ENCODE measurements at places on chromosomes 4 and X.

- no peak for DNase-seq
Observed at GRCh38 chr4:39037941-39038340, 5.7 kb upstream of the TMEM156 start.

DNA sequence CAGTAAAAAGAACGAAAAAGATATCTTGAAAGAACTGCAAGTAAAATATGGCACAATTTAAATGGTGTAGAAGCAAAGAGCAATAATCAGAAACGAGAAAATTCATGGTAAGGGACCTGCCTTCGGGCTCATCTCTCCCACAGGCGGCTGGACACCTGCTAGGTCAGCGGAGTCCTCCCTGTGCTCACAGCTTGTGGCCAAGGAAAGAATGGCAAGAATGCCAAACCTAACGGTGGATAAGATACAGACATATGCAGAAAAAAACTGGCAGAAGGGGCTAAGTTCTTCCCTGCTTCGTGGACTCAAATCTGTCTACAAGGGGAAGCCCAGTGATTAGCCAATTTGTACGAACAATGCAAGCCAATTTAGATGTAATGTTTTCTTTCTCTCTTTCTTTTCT, 152.1 kb upstream of the VCX start:
- no peak for DNase-seq

DNA sequence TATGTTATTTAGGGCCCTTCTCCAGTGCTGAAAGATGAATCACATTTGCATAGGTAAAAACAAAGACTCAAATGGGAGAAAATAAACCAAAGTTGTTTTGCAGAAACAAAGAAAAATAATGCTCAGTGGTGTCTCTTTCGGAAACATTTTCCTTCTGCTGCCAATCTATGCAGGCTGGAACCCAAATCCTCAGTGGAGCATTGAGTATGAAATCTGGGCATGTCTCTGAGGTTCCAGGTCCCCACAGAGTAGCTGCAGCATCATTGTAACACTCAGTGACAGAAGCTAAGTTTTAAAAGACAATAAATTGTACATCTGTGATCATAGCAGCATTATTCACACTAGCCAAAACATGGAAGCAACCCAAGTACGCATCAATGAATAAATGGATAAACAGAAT, 303.6 kb downstream of the FBXW7 start:
- DNase-seq, result no peak

DNA sequence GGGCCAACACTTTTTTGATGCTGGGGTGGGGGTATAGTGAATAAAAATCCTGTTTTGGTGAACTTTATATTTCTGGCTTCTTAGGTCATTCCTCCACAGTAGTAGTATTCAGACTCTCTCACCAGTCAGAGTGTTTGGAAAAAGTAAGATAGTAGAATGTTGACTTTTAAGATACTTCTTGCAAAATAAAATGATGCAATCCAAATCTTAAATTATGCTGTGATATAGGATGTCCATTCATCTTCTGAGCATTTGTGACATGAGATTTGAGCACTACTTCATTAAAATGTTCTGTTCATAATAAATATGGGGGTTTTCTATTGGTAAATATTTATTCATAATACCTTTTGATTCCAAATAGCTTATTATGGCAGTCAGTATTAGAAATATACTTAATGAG, 70.1 kb downstream of the BMP2K start:
- no peak for DNase-seq

GRCh38 chr4:125267630-125268029, 47.1 kb upstream of the FAT4 start:
- DNase-seq, result no peak

DNA sequence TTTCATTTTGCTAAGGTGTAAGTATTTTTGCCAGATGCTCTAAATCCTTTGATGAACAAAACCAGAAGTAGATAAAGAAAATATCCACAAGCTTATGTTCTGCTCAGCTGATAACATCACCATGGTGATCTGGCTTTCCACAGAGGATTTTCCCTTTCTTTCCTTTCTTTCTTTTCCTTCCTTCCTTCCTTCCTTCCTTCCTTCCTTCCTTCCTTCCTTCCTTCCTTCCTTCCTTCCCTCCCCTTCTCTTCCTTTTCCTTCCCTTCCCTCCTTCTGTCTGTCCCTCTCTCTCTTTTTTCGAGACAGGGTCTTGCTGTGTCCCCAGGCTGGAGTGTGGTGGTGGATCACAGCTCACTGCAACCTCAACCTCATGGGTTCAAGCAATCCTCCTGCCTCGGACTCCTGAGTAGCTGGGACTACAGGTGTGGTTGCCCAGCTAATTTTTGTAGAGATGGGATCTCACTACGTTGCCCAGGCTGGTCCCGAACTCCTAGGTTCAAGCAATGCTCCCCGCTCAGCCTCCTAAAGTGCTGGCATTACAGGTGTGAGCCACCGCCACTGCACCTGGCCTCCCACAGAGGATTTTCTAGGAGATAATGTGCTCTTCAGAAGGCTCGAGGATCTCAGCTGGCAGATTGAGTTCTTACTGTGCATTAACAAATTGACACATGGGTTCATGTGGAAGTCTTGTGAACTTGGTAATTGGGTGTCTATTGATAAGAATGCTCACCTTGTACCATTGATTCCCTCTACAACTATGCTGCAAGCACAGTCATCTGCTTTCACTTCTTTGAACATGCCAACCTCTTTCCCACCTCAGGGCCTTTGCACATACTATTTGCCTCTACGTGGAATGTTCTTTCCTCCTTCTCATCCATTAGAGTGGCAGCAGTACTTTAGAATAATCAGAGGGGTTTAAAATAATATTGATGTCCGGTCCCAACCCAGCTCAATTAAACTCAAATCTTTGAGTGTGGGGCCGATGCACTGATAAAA, 1.4 kb upstream of the RHOH start:
- no peak for DNase-seq

- no peak for DNase-seq
Observed at GRCh38 chr4:82433791-82434190, 3.4 kb downstream of the ENOPH1 start.

DNA sequence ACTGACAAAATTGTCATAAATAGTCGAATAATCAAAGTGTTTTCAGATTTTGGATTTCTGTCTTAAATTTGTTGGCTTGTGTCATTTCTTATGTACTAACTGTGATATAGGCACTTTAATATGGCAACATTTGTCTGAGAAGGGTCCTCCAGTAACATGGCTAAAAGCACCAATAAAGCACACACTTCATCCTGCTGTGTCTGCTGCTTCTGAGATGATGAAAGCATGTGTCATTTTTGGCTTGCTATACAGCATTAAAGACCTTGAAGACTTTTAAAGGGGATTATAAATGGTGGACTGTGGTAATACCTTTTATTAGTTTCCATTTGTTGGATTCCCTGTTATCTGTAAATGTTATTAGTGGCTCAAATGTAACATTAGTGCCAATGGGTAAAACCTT, 551.8 kb upstream of the GRID2 start:
- no peak for DNase-seq

DNA sequence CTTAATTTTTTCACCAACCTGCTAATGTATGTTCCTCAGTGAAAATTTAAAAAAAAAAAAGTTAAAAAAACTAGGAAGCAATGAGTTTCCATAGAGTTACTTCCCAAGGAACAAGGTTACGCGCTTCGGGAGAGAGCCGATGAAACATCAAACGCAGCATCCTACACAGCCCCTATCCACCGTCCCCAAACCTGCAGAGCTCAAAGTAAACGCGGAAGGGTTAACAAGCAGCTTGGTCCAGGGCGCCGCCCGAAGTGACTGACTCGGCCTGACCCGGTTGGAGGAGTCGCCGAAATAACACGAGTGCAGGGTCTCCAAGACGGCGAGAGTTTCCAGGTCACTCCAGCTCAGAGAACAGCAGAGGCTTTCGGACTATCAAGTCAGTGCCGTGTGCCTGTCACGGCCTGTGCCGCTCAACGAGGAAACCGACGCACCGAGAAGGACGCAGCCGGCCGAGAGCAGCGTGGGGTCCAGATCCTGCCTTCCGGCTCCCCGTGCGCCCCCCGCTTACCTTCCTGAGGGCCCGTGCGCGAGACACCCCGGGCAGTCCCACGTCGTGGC, 512 bp downstream of the NOP14 start:
- DNase-seq, result no peak

DNA sequence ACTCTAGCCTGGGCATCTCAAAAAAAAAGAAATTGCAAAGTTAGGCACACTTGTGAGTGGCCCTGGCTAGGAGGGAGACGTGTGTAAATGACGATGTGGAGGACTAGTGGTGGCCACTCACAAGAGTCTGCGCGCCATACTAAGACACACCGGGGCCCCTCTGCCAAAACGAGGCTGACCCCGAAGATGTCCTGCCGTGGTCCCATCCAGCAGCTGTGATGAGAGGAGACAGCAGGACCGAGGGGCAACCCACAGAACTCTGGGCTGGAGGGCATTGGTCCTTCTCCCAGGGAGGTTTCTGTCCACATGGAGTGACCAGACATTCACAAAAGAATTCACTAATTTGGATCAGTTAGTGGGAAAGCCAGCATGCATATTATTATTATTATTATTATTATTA, 47.4 kb downstream of the NOP14 start:
- no peak for DNase-seq

- DNase-seq, result no peak
Observed at GRCh38 chrX:49995107-49995731, 72.8 kb downstream of the CLCN5 start.

GRCh38 chrX:70293621-70294020, 3.7 kb downstream of the KIF4A start:
- no peak for DNase-seq

DNA sequence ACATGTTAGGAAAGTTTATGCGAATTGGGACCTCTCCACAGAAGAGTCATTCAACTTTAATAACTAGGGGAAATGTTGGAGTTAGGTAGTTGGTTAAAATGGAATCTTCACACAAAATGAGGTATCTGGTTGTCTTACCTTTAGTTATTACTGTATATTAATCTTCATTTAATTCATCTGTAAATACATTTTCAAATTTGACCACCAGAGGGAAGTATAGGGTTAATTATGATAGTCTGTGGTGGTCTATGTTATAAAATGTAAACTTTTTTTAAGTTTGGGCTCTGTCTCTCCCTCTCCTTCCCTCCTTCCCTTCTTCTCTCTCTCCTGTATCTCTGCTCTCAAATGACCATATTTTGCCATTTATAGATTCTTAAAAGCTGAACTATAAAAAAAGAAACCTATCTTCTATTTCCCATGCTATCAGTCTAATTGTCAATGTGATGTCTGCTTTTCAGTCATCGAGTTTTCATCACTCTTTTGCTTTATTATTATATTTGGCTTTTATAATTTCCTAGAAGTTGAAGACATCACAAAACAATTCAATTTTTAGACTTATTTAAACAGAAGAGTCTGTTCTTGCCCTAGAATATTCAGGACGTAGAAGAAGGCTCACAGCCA, 49.8 kb downstream of the TMEM144 start:
- no peak for DNase-seq

DNA sequence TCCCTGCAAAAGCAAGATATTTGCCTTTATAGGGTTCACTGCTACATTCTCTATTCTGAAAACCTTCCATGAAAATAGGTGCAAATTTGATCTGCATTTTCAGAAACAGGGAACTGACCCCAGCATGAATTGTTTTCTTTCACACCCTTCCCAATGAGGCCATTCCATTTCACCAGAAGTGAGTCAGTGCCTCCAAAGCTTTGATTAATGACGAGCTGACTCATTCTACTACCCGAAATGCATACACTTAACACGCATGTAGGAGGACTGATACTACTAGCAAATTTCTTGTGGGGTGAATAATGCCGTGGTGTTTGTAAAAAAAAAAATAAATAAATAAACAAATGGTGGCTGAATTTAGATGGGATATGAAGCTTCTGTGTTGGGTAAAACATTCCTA, 146.9 kb upstream of the FGF13 start:
- no peak for DNase-seq

GRCh38 chr4:127624173-127624572, 8.6 kb upstream of the INTU start:
- DNase-seq, result no peak

GRCh38 chr4:110638089-110638746, 15.3 kb upstream of the PITX2 start:
- no peak for DNase-seq

DNA sequence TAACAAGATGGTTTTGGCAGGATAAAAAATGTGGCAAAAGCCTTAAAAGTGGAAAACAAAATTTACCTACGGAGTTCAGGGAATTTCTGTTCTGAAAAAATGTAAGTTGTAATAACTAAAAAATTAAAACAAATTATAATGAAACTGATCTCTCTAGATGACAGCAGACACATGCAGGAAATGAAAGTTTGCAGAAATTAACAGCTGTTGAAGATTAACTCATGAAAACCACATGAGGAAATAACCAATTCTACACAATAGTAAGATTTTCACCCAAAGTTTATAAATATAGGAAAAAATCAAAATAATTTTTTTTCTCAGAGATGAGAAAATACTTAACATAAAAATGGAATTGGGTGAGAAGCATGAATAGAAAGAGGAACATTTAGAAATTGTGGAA, 47.5 kb upstream of the UGT2B15 start:
- DNase-seq, result no peak

DNA sequence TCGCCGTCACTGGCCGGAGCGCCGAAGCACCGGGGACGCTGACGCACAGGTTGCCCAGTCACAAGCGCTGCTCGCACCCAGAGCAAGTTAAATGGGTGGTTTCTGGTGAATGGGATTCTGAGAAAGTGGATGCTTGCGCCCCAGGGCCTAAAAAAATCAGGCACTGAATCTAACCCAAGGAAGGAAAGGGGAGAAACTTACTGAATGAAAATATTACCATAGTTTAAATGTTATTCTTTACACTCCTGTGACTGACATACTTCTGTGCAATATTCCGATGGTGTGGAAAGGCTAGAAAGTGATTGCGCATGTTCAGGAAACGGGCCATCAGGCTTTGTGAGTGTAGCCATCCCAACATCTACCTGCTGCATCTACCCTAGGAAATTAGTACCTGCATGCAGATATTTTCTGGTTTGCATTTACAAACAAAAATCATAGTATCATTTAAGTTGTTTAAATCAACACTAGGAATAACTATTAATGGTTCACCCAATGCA, 838 bp upstream of the ABCG2 start:
- no peak for DNase-seq

- DNase-seq, result no peak
Observed at GRCh38 chr4:88341227-88342192, 37.1 kb upstream of the HERC6 start.

DNA sequence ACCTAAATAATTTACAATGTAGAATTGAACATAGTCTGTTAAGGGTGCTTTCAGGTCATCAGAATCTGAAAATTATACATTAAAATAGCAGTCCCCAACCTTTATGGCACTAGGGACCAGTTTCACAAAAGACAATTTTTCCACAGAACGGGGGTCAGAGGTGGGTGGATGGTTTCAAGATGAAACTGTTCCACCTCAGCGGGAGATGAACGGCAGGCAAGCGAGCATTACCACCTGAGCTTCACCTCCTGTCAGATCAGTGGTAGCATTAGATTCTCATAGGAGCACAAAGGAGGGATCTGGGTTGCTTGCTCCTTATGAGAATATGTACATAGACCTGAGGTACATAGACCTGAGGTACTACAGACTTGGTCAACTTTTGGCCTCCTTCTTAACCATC, 29.0 kb downstream of the LRBA start:
- no peak for DNase-seq
